ENCODE measurements at places on chromosomes 5 and 9.

DNA sequence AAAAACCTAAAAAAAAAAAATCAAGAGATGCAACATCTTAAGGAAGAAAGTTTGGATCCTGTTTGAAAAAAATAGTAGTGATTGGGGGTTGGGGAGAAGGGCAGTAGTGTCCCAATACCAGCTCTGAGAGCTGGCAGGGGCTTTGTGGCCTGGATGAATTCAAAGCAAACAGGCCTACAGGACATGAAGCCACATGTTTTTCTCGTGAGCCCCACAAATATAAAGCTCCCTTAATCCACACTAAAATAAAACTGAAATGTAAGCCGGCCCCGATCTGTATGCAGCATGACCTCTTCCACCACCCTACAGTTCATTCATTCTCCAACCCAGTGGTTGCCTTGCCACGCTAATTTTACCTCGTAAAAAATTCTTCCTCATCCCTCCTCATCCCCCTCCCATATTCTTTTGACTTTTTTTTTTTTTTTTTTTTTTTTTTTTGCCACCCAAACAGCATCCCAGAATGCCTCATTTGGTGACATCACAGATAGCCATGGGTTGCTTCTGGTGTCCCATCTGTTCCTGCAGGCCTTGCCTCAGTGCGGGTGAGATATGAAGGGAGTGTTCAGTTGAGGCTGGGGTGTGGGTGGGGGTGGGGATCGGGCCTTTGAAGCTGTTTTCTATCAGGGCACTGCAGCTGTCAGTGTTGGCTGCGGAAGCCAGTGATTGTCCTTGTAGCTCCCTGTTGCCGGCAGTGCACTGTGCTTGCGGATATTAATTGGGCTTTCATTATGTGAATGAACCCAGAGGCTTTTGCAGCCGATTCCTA lies 81.6 kb upstream of the NFIB start:
- no peak for DNase-seq

DNA sequence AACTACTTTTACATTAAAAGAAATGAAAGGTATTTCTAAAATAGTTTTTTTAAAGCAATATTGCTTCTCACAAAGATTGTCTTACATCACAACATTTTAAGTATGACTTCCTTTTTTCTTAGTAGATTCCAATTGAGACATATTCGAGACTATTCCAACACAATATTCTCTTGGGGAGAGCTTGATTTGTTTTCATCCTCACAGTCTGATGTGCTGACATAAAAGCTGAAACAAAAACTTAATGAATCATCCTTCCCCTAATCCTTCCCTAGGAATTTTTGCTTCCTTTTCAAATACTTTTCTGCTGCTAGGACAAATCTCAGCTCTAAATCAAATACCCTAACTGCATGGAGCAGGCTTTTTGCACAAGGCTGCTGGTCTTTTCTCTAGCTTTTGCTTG lies 245.8 kb upstream of the MAP3K1 start:
- no peak for DNase-seq

DNA sequence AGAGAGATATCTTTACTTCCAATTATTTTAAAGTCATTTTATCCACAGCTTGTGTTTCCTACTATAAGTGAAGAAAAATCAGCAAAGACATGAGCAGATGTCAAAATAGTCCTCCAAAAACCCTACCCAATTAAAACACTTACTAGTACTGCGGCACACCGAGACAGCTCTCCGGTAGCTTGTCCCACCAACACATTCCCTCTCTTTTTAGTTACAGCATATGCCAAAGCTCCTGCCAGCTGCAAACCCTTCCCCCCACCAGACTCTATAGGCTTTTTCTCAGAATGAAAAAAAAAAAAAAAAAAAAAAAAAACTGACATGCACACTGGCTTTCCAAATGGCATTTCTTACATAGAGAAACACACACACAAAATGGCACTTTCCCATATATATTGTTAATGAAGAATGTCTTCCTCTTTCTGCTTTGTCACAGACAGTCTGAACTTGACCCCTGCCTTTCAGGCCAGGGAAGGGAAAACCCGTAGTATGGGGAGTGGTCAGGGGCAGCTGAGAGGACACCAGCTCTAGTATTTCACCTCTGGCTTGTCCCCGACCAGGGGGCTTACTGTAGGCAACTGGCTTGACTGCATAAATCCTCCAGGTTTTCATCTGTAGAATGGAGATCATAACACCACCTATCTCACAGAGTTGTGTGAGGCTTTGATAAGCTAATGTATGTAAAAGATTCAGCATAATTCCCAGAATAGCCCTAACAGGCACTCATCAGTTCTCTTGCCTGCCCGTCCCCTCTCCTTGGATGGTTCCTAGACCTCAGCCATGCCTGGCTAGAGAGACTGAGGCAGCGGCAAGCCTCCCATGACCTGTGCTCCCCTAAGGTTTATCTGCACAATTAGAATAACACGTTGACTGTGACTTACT lies 233.6 kb downstream of the CRB2 start:
- no peak for DNase-seq

GRCh38 chr5:18003784-18004183 lies 369.5 kb downstream of the TAF11L14 start:
- no peak for DNase-seq

GRCh38 chr5:180799194-180799593 lies 3.4 kb downstream of the MGAT1 start:
- DNase-seq: no peak

- no peak for DNase-seq
These were observed 9.7 kb upstream of the C9orf152 start for GRCh38 chr9:110217656-110218099.

DNA sequence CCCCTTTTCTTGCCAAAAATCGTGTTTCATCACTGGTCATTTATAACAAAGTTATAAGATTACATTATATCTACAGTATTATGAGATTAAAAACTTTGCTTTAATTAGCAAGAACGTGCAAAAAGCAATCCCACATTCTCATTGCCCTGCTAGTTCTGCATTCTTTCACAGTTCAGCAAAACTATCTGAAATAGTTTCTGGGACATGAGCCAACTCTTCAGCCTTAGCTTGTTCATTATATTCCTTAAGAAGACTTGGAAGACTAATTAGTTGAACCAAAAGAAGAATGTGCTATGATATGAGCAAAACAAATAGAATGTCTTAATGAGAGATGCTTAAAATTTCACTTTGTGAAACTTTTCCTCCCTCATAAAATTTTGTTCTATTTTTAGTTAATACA lies 76.7 kb downstream of the ITGA1 start:
- DNase-seq: no peak

DNA sequence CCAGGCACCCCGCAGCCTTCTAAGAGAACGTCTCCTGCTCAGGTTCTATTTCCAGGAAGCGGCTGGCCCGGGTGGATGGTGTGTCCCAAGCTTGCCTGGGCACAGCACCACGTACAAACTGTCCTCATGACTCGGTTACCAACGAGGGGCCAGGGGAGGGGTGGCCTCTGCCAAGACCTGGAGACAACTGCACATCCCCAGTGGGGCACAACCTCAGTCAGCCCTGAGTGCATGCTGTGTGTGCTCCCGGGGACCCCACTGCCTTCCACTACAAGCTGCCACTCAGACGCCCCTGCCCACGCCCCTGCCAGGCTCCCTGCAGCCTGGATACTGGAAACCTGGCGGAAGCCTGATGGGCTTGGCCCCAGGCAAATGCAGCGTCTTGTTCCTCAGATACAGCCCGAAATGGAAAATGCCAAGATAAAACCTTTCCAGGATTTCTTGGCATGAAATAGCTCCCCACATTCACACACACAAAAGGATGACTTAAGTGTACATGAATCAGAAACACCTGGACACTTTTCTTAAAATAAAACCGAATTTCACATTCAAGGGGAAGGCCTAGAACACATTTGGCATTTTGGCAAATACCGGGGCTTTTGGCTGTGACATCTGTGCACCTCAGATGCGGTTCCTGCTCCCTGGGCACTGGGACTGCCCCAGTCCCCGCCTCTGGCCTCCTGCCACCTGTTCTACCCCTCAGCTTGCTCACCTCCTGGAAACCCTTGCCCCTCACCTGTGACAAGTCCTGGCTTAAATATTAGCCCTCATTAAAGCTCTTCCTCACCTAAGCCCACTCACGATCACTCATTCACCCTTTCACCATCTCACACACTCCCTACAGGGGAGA lies 62.5 kb downstream of the COL23A1 start:
- DNase-seq: no peak

GRCh38 chr5:167553511-167553910 lies 737.9 kb upstream of the WWC1 start:
- no peak for DNase-seq

DNA sequence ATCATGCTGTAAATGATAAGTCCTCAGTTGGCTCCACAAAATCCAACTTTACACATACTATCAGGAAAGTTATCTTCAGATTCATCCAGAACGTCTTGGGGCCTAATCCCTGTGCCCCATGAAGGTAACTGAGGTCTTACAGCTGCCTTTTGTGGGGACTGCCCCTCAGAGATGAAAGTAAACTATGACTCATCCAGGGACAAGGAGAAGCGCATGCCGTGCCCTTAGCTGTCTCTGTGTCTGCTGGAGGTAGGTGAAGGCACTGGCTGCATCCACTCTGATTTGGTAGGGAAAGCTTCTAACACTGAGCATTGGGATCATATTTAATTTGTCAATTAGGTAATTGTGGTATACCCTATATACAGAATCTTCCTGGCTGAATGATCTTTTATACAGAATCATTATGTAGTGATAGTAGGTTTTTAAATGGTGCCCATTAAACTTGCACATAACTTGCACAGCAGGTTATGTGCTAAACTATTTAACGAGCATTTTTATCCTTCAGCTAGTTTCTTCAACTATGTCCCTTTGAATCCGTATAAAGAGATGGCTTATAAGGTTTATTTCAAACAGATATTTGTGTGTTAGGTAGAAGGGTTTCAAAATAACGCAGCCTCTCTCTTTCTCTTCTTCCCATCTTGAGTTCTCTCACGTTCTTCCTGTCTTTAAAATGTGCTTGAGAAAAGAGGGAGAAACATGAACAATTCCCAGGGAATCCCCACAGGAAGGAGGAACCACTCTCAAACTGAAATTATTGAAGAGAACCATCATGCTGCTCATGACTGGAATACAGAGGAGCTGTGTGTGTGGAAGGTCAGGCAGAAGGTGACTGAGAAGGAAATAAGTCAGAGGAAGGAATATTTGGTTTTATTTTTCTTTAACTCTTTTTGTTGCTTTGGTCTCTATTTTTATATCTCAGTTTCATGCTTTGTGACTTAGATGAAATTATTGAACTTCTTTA lies 250.9 kb downstream of the CD180 start:
- no peak for DNase-seq

DNA sequence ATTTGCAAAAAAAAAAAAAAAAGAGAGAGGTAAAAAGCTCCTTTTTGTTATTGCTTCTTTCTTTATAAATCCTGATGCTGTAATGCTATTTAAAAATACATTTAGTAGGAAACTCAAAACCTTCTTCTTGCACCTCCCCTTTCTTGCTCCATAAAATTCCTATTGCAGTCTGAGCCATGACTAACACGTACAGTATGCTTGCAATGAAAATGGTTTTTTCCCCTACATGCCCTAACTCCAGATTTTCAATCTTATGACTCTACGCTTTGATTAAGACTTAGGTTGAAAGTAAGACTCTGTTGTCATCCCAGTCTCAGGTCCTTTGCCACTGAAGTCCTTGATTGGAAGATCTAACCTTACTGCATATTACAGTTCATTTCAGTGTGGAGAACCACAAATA lies 23.9 kb downstream of the FGF10 start:
- DNase-seq: no peak

- DNase-seq: no peak
These were observed 456.3 kb downstream of the HINT1 start for GRCh38 chr5:130708754-130709153.

DNA sequence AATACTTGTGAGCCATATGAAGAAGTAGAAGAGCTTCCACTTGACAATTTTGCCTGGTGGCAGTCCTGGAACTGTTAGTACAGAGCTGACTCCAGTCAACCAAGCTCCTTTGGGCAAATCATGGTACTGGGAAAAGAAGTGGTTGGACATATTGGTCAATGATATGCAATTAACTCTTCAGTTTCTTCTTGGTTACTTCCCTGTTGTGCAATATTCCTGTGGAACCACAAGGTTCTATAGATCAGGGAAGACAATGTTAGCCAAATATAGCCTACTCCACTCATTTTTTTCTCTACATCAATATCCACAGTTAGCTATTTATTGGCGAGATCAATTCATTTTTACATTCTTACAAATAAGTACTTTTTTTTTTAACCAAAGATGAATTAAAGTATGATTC lies 14.4 kb upstream of the GDA start:
- no peak for DNase-seq

DNA sequence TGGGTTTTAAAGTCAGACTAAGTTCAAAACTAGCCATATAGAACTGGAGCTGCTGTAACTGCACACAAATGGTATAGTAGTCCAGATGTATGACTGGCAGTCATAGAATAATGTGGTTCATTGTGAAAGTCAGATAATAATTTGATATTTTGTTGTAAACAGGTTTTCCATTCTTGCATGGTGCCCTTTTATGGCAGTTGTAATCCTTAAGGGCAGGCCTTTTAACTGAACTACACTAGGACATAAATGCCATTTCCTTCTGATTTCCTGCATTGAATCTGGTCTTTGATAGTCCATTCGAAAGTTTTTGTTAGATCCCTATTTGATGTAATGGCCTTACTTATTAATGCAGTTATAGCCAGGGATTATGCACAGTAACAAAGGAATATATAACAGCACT lies 632.6 kb downstream of the PDE4D start:
- no peak for DNase-seq

GRCh38 chr5:158955636-158956035 lies 144.1 kb downstream of the EBF1 start:
- no peak for DNase-seq

- DNase-seq: no peak
These were observed 8.4 kb upstream of the SLC9A3 start for GRCh38 chr5:532521-533242.

DNA sequence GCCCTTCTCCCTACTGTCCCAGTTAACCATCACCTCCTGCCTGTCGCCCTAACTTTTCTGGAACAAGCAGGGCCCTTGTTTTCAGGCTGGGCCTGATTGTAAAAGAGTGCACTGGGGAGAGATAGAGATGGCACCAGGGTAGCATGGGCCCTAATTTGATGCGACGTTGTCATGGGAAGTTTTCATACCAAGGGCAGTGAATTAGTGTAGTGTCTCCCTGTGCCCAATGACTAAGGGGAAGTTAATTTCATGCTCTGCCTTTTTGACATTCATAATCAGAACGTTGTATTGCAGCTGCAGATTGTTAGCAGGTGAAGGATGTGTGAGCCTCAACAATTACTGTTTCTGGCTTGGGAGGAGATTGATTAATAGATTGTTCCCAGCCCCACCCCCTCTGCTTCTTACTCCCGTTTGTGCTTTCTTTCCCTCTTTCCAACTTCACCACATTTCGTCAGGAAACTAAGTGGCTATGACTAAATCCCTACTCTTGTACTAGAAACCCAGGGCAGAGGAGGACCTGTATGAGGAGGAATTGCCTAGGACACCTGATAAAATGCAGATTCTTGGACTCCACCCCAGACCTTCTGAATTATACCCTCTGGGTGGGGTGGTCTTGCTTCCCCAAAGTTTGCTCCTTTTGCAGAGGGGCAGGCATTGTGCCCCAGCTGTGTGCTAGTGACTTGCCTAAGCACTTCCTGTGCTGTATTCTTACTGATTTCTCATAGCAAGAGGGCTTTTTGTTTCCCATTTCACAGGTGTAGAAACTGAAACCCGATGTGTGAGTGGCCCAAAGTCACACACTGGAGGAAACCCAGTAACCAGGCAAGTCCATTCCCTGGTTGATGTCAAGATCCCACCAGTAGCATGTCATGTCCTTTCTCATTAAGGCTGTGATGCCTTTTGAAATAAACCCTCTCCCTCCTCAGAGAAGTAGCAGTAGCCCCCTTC lies 56.3 kb downstream of the DAB2IP start:
- DNase-seq: no peak

GRCh38 chr9:128999581-129000206 lies 28.4 kb downstream of the SH3GLB2 start:
- no peak for DNase-seq

- DNase-seq: no peak
These were observed 183.2 kb upstream of the MAP3K1 start for GRCh38 chr5:56632199-56632598.
